ENCODE measurements at places on chromosomes 2 and 18.

- DNase-seq = no peak
Measured at GRCh38 chr18:69330385-69331005, 70.2 kb upstream of the DOK6 start.

DNA sequence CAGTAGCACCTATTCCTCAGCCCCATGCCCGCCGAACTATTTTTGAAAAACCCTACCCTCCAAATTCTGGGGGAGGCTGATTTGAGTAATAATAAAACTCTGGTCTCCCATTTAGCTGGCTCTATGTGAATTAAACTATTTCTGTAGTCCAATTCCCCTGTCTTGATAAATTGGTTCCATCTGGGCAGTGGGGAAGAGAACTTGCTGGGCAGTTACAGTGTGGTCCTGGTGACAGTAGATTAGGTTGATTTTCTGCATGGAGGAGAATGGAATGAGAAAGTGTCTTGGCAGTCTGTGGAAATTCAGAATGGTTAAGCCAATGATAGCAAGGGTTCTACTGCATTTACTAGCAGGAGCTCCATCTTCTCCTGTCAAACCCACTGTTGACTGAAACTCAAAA, 95.0 kb downstream of the SPP2 start:
- no peak for DNase-seq

- DNase-seq = no peak
Measured at GRCh38 chr2:223418131-223418530, 184.0 kb downstream of the SCG2 start.

DNA sequence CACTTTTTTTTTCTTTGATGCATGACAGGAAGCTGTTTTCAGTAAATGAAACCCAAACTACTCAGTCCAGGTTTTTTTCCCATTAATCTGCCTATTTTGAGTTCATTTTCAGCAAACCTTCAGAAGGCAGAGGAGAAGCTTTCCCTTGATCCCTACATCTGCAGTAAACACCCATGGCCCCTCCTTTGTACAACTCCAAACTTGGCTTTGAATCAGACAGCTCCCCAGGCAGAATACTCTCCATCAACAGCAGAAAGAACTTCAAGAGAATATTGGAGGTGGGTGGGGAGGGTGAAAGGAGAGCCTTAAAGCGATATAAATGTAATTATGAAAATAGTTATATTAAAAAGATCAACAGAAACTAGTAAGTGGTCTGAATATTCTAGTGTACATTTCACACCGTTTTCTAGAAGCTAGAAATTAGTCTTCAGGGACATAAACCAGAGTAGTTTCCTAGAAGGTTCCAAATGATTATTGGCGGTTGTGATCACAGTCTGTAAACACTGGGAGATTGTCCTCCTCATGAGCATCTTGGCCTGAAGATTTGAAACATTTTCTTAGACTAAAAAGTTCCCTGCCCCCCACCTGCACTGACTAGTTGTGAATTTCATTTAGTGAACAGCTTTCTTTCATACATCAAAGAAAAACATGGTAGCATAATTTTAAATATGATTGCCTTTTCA, 75.1 kb upstream of the STK39 start:
- no peak for DNase-seq

DNA sequence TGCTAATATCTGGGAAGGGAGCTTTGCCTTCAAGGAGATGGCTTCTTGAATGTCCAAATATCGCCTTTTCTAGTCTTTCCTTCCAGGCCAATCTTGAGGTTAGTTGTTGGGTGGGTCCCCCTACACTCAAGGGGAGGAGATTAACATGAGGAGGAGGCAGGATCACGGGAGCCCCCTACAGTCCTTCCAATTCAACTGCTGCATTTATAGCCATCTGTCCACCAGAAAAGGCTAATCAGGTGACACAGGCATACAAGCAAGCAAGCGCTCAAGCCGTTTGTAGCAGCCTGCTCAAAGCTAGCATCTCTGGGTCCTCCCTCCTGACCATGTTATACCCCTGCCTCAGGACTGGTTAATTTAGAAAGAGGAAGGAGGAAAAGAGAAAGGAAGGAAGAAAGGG, 87.6 kb downstream of the MRPS9 start:
- no peak for DNase-seq

- DNase-seq = no peak
Measured at GRCh38 chr18:43534511-43534910, 257.2 kb upstream of the SYT4 start.

GRCh38 chr2:387980-388421, 100.1 kb upstream of the ALKAL2 start:
- no peak for DNase-seq

DNA sequence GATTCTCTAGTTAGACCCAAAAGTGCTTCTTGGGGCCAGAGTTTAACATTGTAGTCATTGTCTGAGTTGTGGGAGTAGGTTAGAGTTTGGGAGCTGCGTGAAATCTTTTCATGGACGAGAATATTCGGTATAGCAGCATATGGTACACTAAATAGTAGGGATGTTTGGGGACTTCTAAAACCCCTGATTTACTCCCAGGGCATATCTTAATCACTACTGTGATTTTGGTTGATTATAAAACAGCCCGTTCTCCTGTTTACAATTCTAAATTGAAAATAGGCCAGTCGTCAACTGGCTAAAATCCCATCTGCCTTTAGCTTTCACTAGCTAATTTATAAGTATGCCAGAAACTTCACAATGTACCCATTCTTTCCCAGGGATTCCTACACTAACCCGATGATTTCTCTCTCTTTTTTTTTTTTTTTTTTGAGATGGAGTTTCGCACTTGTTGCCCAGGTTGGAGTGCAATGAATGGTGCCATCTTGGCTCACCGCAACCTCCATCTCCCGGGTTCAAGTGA, 44.3 kb downstream of the MOB4 start:
- no peak for DNase-seq

DNA sequence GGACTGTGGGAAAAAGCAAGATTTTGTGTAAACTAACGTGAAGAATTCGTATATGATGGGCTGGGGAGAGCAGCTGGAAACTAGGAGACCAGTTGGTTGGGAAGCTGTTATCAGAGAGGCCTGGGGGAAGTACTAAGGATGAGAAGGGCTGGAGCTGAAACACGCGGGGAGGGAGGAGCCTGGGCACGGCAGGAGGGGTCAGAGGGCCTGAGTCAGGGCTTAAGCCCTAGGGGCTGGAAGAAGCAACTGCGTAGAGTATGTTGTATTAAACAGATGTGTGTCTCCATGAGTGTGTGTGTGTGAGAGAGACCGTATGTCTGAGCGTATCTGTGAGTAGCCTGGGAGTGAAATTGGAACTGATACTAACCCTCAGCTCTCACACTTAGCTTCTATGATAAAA, 8.4 kb downstream of the POMC start:
- DNase-seq = no peak

- DNase-seq = no peak
Measured at GRCh38 chr2:70009762-70010575, 48.5 kb upstream of the ASPRV1 start.

DNA sequence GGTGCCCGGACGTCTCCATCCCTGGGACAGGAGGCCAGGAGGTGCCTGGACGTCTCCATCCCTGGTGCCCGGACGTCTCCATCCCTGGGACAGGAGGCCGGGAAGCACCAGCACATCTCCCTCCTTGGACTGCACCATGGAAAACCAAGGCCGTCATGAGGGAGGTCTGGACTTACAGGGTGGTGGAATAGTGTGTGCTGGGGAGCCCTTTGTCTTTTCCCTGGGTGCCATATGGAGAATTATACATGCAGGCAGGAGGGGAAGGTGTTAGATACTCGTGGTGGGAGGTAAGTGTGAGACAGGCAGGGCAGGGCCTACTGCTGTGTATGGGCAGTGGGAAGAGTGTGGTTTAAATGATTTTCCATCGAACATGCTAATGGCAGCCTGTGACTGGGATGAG, 52.9 kb downstream of the RTP5 start:
- no peak for DNase-seq

- no peak for DNase-seq
Measured at GRCh38 chr18:53411511-53411910, 813.0 kb downstream of the MBD2 start.

Measured in activated CD8-positive, alpha-beta memory T cell treated with anti-CD3 and anti-CD28 coated beads, Interleukin-2, amount 10 ng/mL, durations not matched to agents 7 days and 5 days (primary cell).